Tongue (tissue), 3 donors: ENCODE measurements at places on chromosomes 12 and 14.
A peak's percentile ranks its signal among the peaks of the same experiment; 100 is the strongest.

GRCh38 chr14:23299211-23299957, 3.3 kb downstream of the PPP1R3E start:
- peak; percentile 45 for DNase-seq

DNA sequence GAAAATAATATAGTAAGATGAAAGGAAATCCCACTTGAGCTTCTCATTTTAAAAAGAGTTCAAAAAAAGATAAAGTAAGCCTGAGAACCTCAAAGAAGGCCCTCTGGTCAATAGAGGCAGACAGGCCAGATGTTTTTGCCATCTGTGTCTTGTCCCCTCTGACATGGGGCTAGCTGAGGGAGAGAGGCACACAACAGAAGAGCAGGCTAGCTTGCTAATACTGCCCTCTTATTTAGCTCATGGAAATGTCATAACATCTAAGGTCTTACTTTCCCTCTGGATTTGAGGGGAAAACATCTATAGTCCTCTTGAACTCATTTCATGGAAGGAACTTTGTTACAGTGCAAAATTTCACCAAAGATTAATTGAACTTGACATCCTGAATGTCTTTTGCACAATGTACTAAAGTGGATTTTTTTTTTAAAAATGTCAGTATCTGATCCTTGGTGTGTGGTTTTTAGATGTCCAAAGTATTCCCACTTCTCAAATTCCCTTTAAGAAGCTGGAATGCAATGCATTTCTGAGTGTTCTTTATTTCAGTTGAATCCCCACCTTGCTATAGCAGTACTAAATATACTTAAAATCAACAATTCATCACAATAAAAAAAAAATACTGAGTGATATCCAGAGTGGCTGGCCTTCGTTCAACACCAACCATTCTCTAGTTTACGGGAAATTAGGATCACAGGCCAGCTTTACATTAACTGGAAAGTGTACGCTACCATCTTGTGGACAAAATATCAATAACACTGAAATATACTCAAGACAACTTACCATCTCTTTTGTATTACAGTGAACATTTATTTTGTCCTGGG, 176.7 kb downstream of the PAH start:
- DNase-seq = peak; percentile 87

GRCh38 chr14:102784892-102785594, 7.8 kb downstream of the TRAF3 start:
- DNase-seq = no peak

- no peak for DNase-seq
These were observed 911.7 kb upstream of the TMEM132C start for GRCh38 chr12:127355061-127355841.

- no peak for DNase-seq
These were observed 44.5 kb upstream of the P2RX7 start for GRCh38 chr12:121088195-121088585.

GRCh38 chr14:75290851-75291250, 12.2 kb downstream of the FOS start:
- DNase-seq = no peak
